Progenitor cell of endocrine pancreas (in vitro differentiated cells): ENCODE measurements at places on chromosomes 5 and 9.
A peak's percentile ranks its signal among the peaks of the same experiment; 100 is the strongest.

- DNase-seq, result peak; percentile 52
Observed at GRCh38 chr5:152560512-152561137, 155.5 kb upstream of the NMUR2 start.

DNA sequence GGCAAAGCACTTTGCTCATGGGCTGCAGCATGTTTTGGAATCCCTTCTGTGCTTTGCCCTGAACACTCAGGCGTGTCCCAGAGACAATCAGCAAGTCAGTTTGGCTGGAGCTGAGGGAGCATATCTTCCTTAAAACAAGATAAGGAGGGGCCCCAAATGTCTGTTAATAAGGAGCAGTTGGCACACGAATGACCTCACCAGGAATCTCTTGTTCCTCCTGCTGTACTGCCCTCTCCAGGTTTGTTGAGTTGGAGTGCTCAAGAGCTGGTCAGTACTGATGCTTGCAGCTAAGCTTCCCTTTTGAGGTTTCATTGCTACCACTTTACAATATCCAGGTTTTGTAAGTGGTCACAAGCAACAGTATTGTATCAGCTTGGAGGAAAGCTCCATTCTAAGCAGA lies 101.3 kb upstream of the EGFLAM start:
- DNase-seq, result no peak

DNA sequence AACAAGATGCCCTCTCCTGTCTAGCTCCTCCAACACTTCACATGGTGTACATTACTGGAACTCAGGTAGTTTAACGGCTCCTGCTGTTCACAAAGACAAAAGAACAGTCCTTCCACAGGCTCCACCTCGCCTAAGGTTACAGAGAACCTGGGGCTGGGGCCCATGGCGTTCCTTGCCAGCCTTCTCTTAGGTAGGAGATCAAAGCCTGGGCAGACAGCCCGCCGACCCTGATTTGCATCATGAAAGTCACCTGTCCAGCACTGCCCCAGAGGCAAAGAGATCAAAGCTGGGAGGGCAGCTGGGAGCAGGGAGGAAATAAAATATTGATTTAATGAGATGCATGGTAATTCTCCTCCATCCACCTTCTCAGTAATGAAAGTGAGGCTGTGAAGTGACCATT lies 115.0 kb upstream of the SLIT3 start:
- no peak for DNase-seq

DNA sequence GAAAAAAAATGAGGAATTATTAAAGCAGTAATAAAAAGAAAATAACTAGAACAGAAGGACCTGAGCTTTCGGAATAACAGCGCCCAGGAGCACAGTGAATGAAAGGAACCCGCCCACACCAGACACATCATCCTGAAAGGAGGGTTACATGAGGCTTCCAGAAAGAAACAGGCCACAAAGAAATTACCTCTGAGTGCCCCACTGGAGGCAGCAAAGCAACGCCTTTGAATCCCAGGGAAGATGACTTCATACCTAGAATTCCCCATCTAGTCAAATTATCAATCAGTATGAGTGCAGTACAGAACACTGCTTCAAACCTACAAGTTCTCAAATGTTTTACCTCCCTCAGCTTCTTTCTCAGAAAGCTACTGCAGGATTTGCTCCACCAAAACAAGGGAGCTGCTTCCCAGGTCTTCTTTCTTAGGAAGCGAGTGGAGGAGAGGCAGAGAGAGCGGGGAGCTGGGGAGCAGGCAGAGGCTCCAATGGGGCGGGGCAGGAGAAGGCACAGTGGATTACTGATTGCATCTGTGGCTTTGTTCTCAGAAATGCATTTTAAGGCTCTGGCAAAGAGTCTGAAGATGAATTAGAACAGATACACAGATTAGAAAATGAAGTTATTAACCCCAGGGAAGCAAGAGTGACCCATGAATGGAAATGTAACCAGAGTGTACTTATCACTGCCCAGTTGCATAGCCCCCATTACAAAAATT lies 87.1 kb downstream of the SEMA4D start:
- DNase-seq, result no peak

- no peak for DNase-seq
Observed at GRCh38 chr5:160082614-160083500, 36.4 kb downstream of the PWWP2A start.

DNA sequence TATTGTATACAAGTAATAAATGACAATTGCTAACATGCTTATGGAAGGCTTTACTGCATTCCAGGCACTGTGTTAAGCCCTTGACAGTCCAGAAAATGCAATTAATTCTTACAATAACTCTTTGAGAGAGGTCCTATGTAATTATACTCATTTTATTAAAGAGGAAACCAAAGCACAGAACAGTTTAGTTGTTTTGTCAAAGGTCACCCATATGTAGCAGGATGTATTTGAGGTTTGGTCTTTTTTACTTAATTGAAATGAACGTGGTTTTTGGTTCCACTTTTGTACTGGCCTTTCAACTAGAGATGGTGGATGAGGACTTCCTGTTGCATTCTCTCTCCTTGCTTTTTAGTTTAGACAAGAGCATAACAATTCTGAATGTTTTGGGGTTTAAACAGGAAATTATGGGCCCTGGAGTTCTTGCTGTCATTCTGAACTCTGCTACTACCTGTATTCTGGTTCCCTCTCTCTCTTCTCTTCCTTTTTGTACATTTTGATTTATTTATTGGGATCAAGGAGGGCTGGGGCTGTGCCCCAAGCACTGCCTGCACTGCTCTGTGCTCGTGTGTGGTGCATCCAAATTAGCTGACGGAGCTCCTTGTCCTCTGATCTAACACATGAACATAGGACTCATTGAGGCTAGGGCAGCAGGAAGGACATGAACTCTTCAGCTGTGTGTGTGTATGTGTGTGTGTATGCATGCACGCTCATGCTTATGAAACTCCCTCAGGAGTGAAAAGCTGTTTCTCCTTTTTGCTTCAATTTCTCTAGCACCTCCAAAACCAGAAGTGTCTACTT lies 47.4 kb downstream of the SLC28A3 start:
- no peak for DNase-seq

DNA sequence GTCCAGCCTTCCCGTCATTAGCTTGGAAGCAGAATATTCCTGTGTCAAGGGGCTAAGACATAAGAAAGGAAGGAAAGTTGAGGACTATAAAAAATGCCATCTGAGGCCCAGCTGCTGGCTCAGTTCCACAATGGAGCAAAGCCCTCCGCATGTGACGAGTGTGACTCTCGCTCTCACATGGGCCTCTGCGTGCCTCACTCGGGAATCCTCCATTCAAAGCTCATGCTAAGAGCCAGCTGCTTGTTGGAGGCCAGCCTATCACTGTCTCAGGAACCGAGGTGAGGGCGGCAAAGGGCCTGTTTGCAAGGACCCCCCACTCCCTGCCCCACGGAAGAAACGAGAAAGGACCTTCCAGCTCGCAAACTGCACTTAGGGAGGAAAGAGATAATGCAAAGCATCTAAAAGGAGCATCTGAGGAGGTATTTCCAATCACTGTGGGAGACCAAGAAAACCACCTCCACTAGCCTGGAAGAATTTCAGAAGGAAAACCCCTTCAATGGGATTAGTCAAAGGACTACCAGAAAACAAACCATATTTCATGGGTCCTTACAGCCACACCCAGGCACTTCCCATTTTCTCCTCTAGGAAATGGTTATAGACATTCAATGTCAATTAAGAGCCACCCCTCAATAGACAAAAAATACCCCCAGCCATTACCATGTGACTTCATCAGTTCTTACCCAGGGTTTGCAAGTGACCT lies 95.3 kb downstream of the PRRT1B start:
- no peak for DNase-seq

GRCh38 chr5:33343676-33344327 lies 97.0 kb upstream of the TARS1 start:
- DNase-seq, result no peak

DNA sequence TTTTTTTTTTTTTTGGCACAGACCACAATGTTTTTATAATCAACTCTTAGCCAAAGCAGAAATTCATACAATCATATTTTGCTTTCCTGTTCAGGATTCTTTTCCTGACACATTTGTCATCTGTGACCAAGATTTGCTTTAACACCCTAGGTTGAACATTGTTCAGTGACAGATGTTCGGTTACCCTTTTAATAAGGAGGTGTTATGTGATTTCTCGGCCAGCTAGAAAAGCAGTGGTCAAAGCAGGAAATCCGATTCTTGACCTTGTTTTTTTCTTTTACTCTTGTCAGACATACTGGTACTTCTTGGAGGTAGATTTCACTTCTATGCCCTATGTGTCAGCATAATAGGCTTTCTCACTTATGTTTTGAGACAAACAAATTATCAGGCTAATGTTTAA lies 335.3 kb upstream of the ACTBL2 start:
- DNase-seq, result no peak

GRCh38 chr5:68528821-68529273 lies 313.3 kb downstream of the PIK3R1 start:
- no peak for DNase-seq

GRCh38 chr5:104062621-104063377 lies 500.2 kb upstream of the NUDT12 start:
- DNase-seq, result no peak

GRCh38 chr9:8855046-8855445 lies 1055.5 kb upstream of the DMAC1 start:
- no peak for DNase-seq

DNA sequence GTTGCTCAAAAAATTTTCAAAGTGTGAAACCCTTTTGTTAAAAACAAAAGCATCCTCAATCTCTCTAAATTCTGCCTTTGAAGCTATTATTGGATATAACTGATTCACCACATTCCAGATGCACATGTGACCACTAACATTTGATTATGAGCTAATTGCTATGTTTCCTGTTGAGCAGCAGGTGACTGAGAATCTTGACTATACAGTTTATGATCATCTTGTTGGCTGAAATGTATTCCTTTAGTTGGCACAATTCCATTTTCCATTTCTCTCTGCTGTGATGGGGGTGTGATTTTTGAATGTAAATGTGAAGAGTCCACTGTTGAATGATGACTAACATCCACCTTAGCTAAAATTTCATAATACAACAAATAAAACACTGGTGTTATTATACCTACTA lies 10.7 kb downstream of the LYSMD3 start:
- no peak for DNase-seq

- DNase-seq, result no peak
Observed at GRCh38 chr5:144377207-144377606, 206.5 kb downstream of the KCTD16 start.

- DNase-seq, result no peak
Observed at GRCh38 chr9:135294836-135295235, 184.7 kb upstream of the PPP1R26 start.

GRCh38 chr9:7436754-7437153 lies 362.8 kb downstream of the DMAC1 start:
- no peak for DNase-seq

- no peak for DNase-seq
Observed at GRCh38 chr5:42950116-42950455, 90.0 kb downstream of the ANXA2R start.

GRCh38 chr9:136051453-136051836 lies 43.6 kb downstream of the NACC2 start:
- DNase-seq, result no peak

GRCh38 chr9:89281106-89281505 lies 29.9 kb upstream of the CKS2 start:
- no peak for DNase-seq

DNA sequence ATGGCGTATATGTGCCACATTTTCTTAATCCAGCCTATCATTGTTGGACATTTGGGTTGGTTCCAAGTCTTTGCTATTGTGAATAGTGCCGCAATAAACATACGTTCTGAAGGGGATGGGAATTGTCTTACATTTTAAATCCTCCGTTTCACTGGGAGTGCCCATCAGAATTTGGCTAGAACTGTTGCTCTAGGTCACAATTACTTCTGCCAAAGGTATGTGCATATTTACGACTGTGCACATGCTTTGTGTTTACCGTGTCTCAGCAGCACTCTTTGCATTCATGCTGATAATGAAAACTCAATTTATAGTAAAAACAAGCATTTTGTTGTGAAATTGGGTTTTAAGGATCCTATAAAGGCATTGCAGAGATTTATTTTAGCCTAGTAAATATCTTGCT lies 151.9 kb upstream of the ZNF618 start:
- DNase-seq, result no peak

DNA sequence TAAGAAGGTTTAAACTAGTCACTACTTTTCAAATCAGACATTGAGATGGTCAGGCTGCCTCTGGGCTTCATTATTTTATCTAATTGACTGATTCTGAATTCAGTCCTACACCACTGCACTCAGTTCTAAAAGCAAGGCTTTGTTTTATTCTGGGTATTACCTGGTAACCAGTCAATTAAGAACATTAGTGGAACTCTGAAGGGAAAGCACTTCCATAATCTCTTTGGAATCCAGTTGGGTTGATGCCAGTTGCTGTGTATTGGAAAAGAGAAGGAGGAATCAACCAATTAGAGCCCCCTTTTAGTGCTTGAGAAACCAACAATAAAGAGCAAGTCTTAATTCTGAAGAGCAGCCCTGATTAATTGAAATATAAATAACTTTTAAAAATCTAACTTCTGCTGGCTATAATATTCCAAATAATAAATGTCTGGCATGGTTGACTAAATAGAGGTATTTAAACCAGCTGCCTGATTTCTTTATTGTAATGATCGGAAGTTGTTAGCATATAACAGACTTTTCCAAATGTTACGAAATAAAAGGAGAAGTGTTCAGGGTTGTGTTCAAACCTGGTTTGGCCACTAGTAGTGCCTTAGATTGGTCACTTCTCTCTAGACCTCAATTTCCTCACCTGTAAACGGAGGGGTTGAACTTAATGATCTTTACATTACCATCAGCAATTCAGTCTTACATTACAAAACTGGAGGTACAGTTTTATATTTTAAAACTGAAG lies 32.0 kb downstream of the CPEB4 start:
- DNase-seq, result no peak

GRCh38 chr5:175873088-175873454 lies 1.7 kb downstream of the CPLX2 start:
- DNase-seq, result no peak

DNA sequence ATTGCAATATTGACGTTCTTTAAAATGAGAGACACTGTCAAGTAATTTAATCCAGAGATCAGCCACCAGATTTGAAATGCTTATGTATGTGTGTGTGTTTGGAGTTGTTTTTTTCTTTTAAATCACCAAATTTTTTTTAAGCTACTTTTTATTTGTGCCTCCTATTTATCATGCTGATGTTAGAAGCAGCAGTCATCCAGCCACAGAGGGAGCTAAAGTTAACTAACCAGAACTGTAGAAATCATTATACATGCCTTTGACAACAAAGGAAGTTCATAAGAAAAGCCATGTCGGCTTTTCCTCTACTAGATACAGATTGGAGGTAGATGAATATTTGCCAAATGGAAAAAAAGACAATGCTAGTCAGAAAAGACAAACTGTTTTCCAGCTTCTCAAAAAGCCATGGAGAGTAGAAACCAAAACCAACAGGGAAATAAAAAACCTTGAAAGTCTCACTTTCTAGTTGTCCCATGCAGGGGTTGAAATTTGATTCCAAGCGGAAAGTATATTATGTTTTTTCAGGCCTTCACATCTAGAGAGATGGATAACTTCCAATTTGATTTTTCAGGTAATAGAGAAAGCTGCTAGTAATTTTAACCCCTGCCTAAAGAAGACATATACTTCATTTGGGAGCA lies 4.5 kb downstream of the PURA start:
- no peak for DNase-seq
